Activated CD4-positive, alpha-beta T cell treated with anti-CD3 and anti-CD28 coated beads, Interleukin-2, amount 10 ng/mL, durations not matched to agents 7 days and 5 days (primary cell): ENCODE measurements at places on chromosomes 4 and X. TPM values are rescaled to one million over a fixed set of nuclear protein-coding genes. Genes with fewer than 3 reads are reported as not detected.
A peak's percentile ranks its signal among the peaks of the same experiment; 100 is the strongest.

GRCh38 chrX:13223868-13224567 is 95.8 kb downstream of the ATXN3L start:
- no peak for DNase-seq
- H3K36me3 ChIP-seq, result peaks cover 2% of the 10 kb centered on the region
- peaks cover 2% of the 10 kb centered on the region for H3K27me3 ChIP-seq
- no peak overlapping the region for H3K4me3 ChIP-seq
- peaks cover 4% of the 10 kb centered on the region for H3K4me1 ChIP-seq
- H3K27ac ChIP-seq, result no peak overlapping the region

GRCh38 chr4:165191814-165192499 is 15.4 kb upstream of the KLHL2 start:
- no peaks in the 10 kb centered on the region for H3K27me3 ChIP-seq
- H3K4me3 ChIP-seq, result no peak overlapping the region
- H3K27ac ChIP-seq, result no peak overlapping the region
- no peaks in the 10 kb centered on the region for H3K36me3 ChIP-seq
- peaks cover 24% of the 10 kb centered on the region for H3K4me1 ChIP-seq

DNA sequence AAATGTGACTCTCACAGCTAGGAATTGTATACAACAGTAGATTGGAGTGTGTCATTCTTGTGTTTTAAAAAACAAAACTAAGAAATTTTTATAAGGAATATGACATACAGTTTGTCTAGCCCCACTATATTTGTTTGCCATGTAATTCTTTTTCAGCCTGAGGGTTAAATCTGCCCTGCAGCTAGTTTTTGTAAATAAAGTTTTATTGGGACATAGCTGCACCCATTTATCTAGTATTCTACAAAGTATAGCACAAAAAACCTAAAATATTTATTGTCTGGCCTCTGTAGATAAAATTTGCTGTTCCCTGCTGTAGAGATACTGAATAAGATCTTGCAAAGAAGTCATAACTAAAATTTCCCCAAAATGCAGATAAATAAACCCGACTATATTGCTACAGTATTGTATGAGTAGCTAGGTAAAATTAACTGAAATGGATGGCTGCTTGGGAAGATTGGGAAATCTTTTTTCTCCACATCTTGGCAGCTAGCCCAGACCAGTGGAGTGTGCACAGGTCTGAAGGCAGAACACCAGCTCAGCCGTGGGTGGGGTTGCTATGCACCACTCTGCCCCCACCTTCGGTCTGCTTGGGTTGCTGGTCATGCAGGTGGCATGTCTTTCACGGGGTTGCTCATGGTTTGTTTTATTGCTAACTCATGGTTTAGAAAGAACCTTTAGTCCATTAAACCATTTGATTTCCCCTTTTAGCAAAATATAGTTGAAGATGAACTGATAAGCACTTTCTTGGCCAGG is 127.9 kb downstream of the KLHL8 start:
- no peak for DNase-seq
- H3K36me3 ChIP-seq, result peaks cover 25% of the 10 kb centered on the region
- peak overlapping the region; percentile 16 for H3K27ac ChIP-seq
- no peak overlapping the region for H3K4me3 ChIP-seq

DNA sequence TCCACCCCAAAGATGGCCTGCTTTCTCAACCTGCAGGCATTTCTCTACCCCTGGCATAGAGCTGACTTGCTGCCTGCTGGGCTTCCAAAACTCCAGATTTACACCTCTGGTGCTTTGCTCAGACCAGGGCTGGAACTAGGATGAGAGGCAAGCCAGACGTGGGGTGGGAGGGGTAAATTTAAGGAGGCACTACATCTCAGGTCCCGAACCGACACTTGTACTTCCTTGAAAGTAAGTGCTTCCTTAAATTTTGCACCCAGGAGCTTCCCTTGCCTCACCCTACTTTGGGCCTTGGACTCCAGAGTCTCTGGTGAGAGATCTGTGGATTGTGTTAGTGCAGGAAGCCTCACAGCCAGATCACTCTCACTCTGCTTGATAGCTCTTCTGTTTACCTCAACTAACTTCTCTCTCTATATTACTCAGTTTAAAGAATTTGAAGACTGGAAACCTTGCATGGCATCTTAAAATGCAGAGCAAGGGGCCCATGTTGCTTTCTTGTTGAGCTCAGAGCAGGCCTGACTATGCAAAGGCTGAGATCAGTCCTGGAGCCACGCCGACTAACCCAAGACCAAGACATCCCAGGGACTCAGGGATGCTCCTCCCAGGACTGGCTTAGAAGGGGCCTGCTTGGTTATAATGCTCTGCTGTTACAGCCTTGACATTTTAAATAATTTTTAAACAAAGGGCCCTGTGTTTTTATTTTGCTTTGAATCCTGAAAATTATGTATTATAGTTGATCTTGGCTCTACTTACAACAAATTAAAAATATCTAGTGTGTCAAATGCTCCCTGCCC is 145.0 kb upstream of the LEF1 start:
- no peak for DNase-seq
- peaks cover 19% of the 10 kb centered on the region for H3K27me3 ChIP-seq
- no peak overlapping the region for H3K4me3 ChIP-seq
- H3K36me3 ChIP-seq, result peaks cover 8% of the 10 kb centered on the region
- peaks cover 38% of the 10 kb centered on the region for H3K4me1 ChIP-seq

- H3K36me3 ChIP-seq, result peaks cover 91% of the 10 kb centered on the region
- H3K4me1 ChIP-seq, result peaks cover 90% of the 10 kb centered on the region
- peak overlapping the region; percentile 64 for H3K4me3 ChIP-seq
- H3K27me3 ChIP-seq, result no peaks in the 10 kb centered on the region
- DNase-seq, result no peak
- H3K27ac ChIP-seq, result peak overlapping the region; percentile 86
These were observed 16.1 kb downstream of the RHOH start for GRCh38 chr4:40212674-40213527.

DNA sequence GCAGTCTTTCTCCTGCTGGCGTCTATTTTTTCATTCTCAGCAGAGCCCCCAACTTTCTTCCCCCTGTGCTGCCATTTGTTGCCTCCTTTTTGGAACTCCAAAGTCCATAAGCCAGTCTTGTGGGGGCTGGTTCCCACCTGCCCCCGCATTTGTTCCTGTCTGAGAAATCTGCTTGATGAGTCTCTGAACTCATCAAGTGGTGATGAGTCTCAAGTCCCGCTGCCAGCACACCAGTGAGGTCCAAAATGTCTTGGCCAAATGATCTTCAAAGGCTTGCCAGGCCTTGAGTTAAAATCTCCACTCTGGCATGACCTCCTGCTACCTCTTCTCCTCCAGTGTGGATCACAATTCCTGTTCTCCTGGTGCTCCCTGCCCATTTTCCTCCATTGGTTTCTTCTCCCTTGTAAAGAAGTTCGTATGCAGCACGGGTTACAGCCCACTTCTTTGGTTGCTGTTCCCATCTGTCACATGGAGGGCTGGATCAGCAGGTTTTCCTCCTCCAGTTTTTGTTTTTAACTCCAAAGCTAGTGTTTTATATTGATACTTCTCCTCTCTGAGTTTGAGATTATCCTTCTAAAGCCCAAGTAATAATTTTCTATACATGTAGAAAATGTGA is 72.7 kb upstream of the LIMCH1 start:
- H3K27me3 ChIP-seq, result no peaks in the 10 kb centered on the region
- no peaks in the 10 kb centered on the region for H3K36me3 ChIP-seq
- no peak overlapping the region for H3K27ac ChIP-seq
- H3K4me3 ChIP-seq, result no peak overlapping the region
- no peaks in the 10 kb centered on the region for H3K4me1 ChIP-seq

- no peaks in the 10 kb centered on the region for H3K27me3 ChIP-seq
- no peak overlapping the region for H3K4me3 ChIP-seq
- H3K27ac ChIP-seq, result no peak overlapping the region
- DNase-seq, result no peak
These were observed 118.0 kb upstream of the GPC4 start for GRCh38 chrX:133533249-133533648.

DNA sequence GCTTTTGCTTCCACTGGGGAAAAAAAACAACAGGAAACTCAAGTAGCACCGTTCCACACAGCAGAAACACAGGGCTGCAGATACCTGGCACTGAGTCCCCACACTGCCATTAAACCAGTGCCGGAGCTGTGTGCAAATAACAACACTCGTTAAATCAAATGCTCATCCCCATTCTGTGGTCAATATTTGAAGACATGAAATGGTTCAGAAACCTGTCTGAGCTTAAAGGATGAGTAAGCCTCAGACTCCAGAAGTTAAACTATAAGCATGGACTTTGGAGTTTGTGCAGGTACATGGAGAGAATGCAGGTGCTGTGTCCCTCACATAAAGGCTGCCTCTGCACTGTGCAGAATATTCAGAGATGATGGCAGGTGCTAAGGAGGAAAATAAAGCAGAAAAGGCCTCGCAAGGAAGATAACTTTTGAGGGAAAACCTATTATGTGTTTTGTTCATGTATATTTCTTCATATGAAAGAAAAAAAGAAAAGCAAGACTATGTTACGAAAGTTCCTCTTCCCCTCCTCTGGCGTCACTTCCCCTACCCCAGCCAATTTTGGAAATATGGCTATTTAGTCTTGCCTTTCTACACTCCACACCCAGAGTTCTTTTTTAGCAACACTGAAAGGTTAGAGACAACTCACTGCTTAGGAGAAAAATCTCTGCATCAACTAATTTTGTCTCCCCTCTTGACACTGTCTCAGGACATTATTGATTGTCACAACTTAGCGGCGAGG is 4.6 kb downstream of the MPP1 start:
- H3K27ac ChIP-seq, result peak overlapping the region; percentile 43
- H3K4me1 ChIP-seq, result peaks cover 75% of the 10 kb centered on the region
- no peaks in the 10 kb centered on the region for H3K27me3 ChIP-seq
- DNase-seq, result no peak
- H3K4me3 ChIP-seq, result peak overlapping the region; percentile 54

DNA sequence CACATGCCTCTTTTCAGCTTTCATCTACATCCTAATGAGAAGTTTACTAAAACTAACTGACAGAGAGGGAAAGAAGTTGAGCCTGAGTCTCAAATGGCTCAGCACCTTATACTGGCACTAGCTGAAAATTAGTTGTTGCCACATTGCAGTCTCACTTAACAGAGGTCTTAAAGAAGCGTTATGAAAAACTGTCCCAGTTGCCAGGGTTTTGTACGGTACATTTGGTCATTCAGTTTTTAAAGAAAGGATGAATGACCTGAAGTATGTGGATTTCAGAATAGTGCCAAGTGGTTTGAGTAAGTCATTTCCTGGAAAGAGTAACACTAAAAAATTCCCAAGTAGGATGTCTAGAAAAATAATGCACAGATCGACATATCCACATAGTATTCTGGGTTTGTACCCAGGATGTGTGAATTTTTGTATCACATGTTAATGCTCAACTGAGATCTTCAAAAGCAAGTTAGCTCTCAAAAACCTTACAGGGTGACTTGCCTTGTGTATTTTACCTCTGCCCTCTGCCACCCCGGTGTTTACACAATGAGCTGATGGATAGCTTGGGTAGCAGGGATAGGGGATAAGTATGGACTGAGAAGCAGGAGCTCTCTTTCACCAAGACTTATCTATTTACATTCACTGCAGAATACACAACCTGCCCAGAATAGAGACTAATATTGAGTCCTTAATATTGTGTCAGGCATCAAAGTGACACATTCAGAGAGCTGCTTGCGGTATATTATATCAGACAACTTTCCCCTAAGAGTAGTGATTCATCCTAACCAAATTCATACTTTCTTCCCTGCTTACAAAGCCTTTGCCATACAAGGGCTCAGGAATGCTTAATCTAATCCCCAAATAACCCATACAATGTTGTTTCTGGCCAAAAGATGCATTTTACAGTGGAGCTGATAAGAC is 1075.7 kb upstream of the PABPC4L start:
- H3K4me3 ChIP-seq, result no peak overlapping the region
- no peak for DNase-seq
- H3K27me3 ChIP-seq, result no peaks in the 10 kb centered on the region
- H3K27ac ChIP-seq, result no peak overlapping the region
- no peaks in the 10 kb centered on the region for H3K36me3 ChIP-seq

The MAGEA8 gene
- not detected for total RNA-seq

The CENPVL2 gene
- not detected for total RNA-seq

- no peak overlapping the region for H3K27ac ChIP-seq
- peaks cover 24% of the 10 kb centered on the region for H3K27me3 ChIP-seq
- H3K4me3 ChIP-seq, result no peak overlapping the region
- DNase-seq, result no peak
These were observed 112.1 kb upstream of the NAP1L5 start for GRCh38 chr4:88809576-88810219.

- H3K27me3 ChIP-seq, result no peaks in the 10 kb centered on the region
- no peaks in the 10 kb centered on the region for H3K36me3 ChIP-seq
- no peak overlapping the region for H3K27ac ChIP-seq
- DNase-seq, result no peak
- no peak overlapping the region for H3K4me3 ChIP-seq
These were observed 112.9 kb upstream of the NHS start for GRCh38 chrX:17262123-17262522.

GRCh38 chrX:81195259-81195658 is 6.5 kb downstream of the HMGN5 start:
- peaks cover 2% of the 10 kb centered on the region for H3K4me1 ChIP-seq
- H3K4me3 ChIP-seq, result no peak overlapping the region
- H3K27me3 ChIP-seq, result no peaks in the 10 kb centered on the region
- H3K27ac ChIP-seq, result no peak overlapping the region
- H3K36me3 ChIP-seq, result no peaks in the 10 kb centered on the region
- DNase-seq, result no peak

- H3K27ac ChIP-seq, result peak overlapping the region; percentile 11
- no peaks in the 10 kb centered on the region for H3K36me3 ChIP-seq
- H3K4me3 ChIP-seq, result no peak overlapping the region
- no peak for DNase-seq
- H3K27me3 ChIP-seq, result peaks cover 2% of the 10 kb centered on the region
- peaks cover 14% of the 10 kb centered on the region for H3K4me1 ChIP-seq
These were observed 176.2 kb upstream of the RBPJ start for GRCh38 chr4:26144526-26145155.

DNA sequence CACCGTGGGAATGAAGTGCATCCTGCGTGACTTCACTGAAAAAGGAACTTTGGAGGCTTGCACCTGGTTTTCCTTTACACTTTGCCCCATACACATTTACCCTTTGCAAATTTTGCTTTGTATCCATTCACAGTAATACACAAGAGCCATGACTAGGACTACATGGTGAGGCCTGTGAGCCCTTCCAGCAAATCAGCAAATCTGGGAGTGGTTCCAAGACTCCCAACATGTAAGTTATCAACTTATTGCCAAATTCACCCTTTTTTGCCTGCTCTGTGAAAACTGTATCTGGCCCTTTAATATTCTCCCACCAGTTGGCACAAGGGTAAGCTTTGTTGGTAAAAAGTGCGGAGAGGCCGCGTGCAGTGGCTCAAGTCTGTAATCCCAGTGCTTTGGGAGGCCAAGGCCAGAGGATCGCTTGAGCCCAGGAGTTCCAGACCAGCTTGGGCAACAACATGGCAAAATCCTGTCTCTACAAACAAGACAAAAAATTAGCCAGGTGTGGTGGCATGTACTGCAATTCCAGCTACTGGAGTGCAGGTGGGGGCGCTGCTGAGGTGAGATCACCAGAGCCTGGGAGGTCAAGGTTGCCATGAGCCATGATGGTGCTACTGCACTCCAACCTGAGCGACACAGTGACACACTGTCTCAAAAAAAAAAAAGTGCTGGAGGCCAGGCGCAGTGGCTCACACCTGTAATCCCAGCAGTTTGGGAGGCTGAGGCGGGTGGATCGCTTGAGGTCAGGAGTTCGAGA is 5.0 kb downstream of the PRMT9 start:
- DNase-seq, result no peak
- H3K4me3 ChIP-seq, result no peak overlapping the region
- no peak overlapping the region for H3K27ac ChIP-seq
- H3K36me3 ChIP-seq, result peaks cover 24% of the 10 kb centered on the region
- peaks cover 26% of the 10 kb centered on the region for H3K4me1 ChIP-seq
